Stimulated activated CD8-positive, alpha-beta memory T cell treated with anti-CD3 and anti-CD28 coated beads, Interleukin-4, amount 100 ng/mL, for 24 hours (primary cell): ENCODE measurements at places on chromosomes 11 and 22.

GRCh38 chr11:19652623-19653375 lies 59.8 kb upstream of the NAV2 start:
- DNase-seq = no peak

DNA sequence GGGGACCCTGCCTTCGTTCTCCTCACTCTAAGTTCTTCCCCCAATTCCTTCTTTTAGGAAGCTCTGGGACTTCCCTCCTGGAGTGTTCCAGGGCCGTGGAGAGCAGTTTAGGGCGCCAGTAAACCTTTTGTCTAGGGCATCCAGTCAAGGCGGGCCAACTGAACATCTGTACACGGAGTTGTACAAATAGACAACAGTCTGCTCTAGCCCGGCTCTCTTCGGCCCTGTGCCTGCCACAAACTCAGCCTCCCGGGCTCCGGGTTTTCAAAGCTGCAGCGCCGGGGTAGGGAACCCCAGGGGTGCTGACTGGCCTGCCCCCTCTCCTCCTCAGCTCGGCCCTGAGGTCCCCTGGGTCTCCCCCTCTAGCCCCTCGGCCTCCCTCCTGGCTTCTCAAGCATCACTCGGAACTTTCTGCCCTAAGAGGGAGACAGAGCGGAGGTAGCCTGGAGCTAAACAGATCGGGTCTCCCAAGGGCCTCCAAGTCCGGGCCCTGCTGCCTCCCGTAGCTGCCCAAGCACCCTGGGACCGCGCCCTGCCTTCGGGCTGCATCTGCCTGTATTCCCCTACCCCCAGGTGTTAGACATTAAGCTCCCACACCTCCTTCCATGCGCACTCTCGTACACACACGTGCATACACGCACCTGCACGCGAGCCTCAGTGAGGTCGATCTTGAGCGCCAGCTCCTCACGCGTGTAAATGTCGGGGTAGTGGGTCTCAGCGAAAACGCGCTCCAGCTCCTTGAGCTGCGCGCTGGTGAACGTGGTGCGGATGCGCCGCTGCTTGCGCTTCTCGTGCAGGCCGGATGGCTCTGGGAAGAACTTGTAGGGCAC lies 3.3 kb downstream of the PHOX2A start:
- no peak for DNase-seq

DNA sequence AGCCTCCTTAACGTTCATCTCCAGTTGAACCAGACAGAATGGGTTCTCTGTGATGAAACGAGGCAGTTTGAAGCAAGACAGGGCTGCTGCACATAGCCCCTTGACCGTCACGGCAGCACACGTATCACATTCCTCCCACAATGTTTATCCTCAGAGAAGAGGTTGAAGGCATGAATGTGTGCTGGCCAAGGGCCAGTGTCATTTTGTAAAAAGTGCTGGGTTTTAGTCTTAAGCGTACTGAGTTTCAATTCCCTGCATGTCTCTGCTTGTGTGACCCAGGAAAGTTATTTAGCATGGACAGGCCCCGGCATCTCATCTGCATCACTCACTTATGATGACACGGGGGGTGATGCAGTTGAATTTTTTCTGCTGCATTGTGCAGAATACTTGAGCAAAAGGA lies 31.6 kb downstream of the TTC12 start:
- DNase-seq = no peak

GRCh38 chr11:27658535-27659236 lies 41.6 kb downstream of the BDNF start:
- DNase-seq = no peak

DNA sequence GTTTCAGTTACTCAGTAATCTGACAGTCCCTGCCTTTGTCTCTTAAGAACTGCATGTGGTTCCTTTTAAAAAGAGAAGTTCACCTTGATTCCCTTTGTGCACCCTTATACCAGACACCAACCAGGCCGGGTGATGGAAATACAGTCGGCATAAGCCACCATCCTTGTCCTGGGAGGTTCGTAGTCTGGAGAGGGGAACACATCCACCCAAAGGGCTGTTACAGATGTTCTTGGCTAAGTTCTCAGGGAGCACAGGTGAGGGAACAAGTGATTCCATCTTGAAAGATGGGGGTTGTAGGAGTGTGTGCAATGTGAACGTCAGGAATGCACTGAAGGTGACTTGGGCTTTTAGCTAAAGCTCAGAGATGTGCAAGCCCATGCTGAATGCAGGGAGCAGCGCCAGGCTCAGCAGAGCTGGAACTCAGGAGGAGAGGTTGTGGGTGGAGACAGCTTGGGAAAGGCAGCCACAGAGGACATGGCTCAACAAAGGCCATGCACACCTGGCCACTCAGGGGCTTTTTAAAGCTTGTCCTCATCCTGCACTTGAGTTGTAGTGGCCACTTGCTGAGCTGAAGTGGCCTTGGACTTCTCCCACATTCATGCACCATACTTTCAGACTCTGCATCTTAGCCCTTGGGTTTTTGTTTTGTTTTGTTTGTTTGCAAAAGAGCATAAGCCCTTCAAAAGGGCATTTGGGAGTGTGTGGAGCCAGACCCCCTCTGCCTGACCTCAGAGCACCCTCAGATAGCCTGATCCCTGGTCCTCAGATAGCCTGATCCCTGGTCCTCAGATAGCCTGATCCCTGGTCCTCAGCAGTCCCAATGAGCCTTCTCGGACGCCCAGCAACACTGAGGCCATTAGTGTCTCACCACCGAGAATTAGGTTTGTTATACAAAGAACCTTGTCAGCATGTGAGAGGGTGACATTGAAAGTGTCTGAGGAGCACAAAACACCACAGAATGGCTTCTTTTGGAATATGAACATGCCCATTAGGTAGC lies 12.7 kb upstream of the TMA7B start:
- no peak for DNase-seq

- DNase-seq = no peak
Observed at GRCh38 chr11:57287884-57288283, 36.9 kb downstream of the TNKS1BP1 start.

DNA sequence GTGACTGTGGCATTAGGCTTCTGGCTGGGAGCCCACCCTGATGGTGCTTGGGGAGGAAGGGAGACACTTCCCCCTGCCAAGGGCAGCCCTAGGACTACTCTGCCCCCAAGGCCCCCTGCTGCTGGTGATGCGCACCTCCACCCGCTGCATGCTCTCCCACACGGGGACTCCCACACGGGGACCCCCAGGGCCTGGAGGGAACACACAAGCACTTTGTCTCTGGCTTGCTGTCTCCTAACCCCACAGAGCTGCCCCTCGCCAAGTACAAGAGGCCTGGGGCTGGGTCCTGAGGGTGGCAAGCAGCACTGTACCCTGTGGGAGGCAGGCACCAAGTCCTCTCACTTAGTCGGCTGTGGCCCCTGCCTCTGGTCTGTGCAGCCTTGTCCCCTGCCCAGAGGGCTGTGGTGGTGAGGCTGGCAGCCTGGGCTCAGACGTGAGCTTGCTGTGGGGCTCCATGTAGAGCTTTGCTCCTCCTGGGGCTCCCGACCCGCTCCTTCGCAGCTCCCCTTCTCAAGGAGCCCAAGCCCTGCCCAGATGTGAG lies 7.9 kb downstream of the LRRC75B start:
- no peak for DNase-seq
